ENCODE measurements at places on chromosomes 7 and 10.

GRCh38 chr7:80141376-80141775, 6.7 kb downstream of the GNAI1 start:
- DNase-seq = no peak

GRCh38 chr7:79528421-79528820, 75.0 kb upstream of the MAGI2 start:
- DNase-seq = no peak

- DNase-seq = no peak
Observed at GRCh38 chr7:28748933-28749584, 209.1 kb downstream of the TRIL start.

DNA sequence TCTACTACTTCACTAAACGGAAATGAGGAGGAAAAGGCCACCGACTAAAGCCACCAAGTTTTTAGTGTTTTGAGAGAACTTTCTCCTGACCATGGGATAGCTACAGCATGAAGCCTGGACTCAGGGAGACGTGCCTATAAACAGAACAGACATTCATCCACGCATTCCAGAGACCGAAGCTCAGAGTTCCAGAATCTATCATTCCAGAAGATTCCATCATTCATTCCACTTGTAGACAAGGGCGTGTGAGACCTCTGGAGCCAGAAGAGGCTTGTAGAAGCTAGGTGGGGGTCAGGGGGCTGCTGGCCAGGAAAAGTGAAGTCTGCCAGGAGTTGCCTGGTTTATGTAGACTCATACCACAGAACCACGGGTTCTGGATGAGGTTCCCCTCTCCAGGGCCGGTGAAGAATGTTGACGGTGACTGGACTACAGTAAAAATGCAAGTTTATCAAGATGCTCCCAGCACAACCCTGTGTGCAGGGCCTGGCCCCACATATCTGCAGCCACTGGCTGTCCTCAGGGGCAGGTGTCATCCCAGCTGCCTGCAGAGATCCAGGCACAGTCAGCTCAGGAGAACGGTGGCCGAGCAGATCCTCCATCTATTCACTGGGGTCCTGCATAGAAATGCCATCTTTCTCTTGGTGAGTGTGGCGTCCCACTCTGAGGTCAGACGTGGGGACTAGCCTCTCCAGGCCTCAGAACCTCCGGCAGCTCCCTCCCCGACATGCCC, 215.7 kb downstream of the USP6NL start:
- DNase-seq = no peak

DNA sequence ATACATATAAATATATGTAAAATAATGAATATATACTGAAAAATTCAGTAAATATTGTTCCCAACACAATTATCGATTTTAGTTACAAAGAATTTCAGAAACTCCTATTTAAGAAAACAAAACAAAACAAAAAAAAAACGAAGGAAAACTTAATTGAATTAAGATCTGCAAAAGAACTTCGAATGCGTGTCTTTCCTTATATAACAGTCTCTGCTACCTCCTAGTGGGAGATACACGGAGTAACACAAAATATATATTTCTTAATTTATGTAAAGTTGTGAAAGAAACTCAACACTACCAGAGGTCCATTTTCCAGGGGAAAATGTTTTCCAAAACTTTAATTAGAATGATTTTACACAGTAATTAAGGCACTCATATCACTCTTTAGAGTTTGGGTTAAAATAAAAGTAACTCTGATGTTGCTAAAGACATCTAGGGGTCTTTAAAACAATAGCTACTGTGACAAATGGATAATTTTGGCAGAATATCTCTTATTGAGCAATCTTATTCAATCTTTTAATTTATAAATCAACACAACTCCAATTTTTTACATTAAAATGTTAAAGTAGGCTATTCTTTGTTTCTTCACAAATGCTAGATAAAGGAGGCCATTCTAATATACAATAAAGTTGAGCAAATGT, 41.6 kb downstream of the NEBL start:
- no peak for DNase-seq

- no peak for DNase-seq
Observed at GRCh38 chr7:76424413-76425111, at the start of gene ZP3. Gene ZP3, plus strand, starts transcription at chr7:76424950. Its CDS starts 15 bp downstream, at chr7:76424965.

- DNase-seq = no peak
Observed at GRCh38 chr10:88783724-88784123, 18.8 kb upstream of the LIPM start.

GRCh38 chr7:28725911-28726310, 232.2 kb downstream of the TRIL start:
- no peak for DNase-seq

- DNase-seq = no peak
Observed at GRCh38 chr10:65548001-65548400, 1377.8 kb upstream of the LRRTM3 start.

- DNase-seq = no peak
Observed at GRCh38 chr10:93034426-93034825, 26.2 kb upstream of the CYP26C1 start.
